EH (cell line): ENCODE measurements at places on chromosomes 2 and 18.
A peak's percentile ranks its signal among the peaks of the same experiment; 100 is the strongest.

DNA sequence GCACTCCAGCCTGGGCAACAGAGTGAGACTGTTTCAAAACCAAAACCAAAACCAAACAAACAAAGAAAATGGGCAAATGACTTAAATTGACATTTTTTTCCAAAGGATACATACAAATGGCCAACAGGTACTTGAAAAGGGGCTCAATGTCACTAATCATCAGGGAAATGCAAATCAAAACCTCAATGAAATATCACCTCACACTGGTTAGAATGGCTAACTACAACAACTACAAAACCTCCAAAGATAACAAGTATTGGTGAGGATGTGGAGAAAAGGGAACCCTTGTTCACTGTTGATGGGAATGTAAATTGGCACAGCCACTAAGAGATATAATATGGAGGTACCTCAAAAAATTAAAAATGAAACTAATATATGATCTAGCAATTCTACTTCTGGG lies 213.2 kb upstream of the HS6ST1 start:
- DNase-seq = no peak

DNA sequence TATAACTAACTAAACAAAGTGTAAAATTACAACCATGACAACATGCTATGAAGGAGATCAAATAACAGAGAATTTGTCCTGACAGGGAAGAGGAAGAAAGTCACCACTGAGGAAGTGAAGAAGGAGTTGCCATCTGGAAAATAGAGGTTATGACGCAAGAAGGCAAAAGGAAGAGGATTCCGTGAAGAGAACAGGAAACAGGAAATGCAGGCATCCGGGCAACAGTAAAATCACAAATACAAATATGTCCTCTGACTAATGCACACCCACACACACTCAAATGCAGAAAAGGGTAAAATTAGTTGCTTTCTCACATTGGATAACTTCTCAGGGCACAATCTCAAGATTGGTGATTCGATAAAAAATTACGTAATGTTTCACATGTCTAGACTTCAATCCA lies 278.4 kb downstream of the TMX3 start:
- peak; percentile 67 for DNase-seq

GRCh38 chr2:28649481-28650265 lies 102.0 kb upstream of the PPP1CB start:
- peak; percentile 59 for DNase-seq

- DNase-seq = no peak
Observed at GRCh38 chr2:127195140-127196074, 24.7 kb downstream of the CYP27C1 start.

- DNase-seq = no peak
Observed at GRCh38 chr2:10473121-10473756, 25.1 kb upstream of the ODC1 start.

DNA sequence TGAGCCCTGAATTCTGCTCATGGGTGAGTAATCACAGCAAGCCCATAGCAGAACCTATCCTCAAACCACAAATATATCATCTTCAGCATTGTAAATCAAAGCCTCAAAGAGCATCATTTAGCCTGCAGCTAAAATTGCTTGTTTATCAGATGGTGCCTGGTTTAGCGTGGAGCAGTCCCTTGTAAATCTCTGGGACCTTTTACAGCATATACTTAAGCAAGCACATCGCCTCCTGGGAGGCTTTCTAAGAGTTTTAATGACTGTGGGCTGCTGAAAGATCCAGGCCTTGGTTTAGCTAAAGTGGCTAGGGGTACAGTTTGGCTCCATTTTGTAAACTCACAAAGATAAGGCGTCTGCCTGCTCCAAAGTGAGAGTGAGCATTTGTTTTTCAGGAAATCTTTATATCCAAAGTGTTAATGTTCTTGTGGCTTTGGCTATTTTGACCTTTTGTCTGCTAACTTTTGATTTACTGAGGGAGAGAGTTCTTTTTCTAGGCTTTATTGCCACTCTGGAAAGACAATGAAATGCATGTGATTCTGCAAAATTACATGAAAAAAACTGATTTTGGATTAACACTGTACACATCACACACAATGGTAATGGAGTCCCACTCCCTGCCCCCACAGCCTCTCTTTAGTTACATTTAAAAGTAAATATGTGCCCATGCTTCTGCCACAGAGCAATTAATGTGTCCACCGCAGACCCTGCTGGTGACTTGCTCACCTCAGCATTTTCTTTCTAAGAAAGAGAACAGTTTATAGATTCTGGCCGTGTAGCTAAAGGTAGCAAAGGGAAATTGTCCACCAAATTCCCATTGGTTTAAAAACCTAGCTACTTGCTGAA lies 194.8 kb downstream of the LNPK start:
- DNase-seq = peak; percentile 75

GRCh38 chr18:45667056-45667736 lies 51.9 kb downstream of the SLC14A2 start:
- peak; percentile 13 for DNase-seq

DNA sequence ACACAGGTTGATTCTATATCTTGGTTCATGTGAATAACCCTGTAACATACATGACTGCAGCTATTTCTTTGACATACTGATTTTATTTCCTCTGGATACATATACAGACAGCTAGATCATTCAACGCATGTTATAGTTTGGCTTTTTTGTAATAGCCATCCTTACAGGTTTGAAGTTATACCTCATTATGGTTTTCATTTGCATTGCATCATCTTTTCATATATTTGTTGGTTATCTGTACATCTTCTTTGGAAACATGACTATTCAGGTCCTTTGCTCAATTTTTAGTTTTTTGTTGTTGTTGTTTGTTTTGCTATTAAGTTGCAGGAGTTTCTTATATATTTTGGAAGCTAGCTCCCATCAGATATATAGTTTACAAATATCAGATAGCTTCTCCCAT lies 276.2 kb upstream of the NETO1 start:
- DNase-seq = no peak

GRCh38 chr2:208671284-208671683 lies 264.7 kb downstream of the PTH2R start:
- no peak for DNase-seq

GRCh38 chr18:48910972-48911545 lies 39.7 kb downstream of the SMAD7 start:
- DNase-seq = no peak

DNA sequence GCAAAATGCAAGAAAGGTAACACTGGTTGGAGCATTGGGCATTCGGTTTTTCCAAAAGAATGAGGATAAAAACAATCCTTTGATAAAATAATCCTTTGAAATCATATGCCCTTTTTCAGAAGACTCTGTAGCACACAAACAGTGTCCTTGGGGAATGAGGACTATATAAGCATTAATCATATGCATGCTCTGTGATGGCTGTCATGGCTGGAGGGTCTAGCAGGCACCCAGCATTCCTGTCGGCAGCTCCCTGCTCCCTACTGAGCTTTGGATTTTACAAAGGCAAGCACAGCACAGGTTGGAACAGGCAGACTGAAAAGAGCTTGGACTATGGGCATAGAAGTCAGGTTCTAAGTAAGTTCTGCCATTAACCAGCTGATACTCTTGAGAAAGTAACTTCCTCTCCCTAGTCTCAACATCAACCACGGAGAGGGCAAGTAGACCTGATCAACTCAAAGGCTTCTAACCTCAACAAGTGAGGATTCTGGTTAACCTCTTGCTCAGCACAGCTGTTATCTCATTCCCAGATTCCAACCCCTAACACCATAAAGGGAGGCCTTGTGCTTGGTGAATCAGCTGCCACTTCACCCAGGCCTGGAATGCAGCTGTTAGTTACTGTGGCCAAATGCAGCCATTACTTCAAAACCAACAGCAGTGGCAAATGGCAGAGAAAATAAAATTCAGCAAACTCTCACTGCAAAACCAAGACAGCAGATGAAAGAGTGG lies 29.5 kb downstream of the GALNT14 start:
- DNase-seq = no peak

- DNase-seq = no peak
Observed at GRCh38 chr2:8999797-9000196, 3.7 kb downstream of the MBOAT2 start.

DNA sequence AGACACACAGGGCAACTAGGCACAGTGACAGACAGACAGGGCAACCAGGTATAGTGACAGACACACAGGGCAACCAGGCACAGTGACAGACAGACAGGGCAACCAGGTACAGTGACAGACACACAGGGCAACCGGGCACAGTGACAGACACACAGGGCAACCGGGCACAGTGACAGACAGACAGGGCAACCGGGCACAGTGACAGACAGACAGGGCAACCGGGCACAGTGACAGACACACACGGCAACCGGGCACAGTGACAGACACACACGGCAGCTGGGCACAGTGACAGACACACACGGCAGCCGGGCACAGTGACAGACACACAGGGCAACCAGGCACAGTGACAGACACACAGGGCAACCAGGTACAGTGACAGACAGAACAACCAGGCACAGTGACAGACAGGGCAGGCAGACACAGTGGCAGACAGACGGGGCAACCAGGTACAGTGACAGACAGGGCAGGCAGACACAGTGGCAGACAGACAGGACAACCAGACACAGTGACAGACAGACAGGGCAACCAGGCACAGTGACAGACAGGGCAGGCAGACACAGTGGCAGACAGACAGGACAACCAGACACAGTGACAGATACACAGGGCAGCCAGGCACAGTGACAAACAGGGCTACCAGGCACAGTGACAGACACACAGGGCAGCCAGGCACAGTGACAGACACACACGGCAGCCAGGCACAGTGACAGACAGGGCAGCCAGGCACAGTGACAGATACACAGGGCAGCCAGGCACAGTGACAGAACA lies 64.7 kb upstream of the RAB6C start:
- DNase-seq = no peak

DNA sequence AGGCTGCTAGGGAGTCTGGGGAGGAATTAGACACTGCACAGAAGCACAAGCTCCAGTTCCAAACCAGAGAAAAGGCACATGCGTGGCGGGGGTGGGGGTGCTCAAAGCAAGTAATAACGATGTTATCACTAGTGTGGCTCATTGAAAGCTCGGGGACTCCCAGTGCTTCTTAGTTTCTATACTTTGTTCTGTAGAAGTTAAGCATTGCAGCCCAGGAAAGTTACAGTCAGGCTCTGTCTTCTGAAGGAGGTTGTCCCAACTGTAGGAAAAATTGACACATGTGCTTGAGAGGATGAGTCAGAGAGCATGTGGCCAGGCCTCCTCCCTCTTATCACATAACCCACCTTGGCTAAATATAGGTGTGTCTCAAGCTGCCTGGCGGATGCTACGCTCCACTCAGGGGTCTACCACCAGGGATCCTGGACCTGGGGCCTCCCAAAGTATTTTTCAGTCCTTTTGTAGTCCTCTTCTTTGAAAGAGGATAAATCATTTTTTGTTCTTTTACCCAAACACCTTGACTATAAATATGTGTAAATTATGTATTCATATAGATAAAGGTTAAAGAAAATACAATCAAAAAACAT lies 3.8 kb downstream of the GALNT5 start:
- DNase-seq = peak; percentile 69

DNA sequence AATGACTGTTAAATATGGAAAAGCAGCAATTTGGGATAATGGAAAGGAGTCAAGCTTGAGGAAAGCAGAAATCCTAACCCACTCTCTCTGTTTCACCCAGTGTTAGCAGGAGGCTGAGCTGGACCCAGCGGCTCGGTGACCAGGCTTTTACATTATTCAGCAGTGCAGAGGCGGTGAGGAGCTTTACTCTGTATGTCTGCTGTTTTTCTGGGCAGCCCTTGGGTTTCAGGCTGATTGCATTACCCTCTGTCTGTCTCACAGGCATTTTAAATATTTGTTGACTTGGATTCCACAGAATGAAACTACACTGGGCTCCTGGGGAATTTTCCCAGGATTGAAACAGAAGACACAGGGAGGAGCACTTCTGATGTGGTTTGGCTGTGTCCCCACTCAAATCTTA lies 368.0 kb downstream of the GALR1 start:
- DNase-seq = no peak

DNA sequence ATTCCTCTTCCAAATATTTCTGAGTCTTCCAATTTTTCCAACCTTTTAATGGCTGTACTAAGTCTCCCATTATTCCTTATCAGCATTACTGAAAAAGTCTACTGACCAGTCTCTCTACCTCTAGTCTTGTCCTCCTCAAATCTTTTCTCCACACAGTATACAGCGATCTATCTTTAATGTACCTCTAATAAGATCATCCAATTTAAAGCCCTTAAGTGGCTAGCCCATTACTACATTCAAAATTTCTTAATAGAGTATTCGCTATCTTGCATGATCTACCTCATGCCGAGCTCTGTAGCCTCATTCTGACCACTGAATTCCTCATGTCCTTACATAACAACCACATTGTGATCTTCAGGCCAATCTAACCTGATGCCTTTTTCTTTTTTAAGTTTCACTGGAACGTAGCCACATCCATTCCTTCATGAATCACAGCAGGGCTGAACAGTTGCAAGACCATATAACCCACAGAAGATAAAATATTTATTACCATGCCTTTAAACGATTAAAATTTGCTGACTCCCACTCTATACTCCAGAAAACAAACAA lies 57.9 kb downstream of the SLC66A3 start:
- peak; percentile 67 for DNase-seq

GRCh38 chr2:208363485-208363884 lies 43.1 kb upstream of the PTH2R start:
- DNase-seq = peak; percentile 94

DNA sequence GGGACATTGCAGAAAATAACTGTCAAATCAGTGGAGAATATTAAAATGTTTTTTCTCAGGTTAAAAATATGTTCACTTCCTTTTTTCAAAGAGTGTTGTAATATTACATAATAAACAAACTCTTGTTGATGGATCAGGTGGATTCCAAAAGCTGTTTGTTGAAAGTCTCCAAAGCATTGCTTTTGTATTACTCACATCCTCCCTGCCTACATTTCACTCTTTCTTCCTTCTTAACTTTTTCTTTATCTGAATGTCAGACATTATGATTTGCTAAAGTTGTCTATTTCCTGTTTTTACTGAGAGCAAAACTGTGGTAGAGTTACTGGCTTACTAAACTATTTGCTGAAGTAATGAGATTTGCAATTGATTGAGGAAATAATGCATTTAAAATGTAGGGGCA lies 92.1 kb downstream of the CDH19 start:
- DNase-seq = no peak

GRCh38 chr2:130823171-130823885 lies 13.4 kb upstream of the ARHGEF4 start:
- DNase-seq = no peak
